ENCODE measurements at places on chromosomes 12 and 14. TPM values are rescaled to one million over a fixed set of nuclear protein-coding genes. Genes with fewer than 3 reads are reported as not detected.

- H3K36me3 ChIP-seq = no peaks in the 10 kb centered on the region
- H3K4me1 ChIP-seq = no peaks in the 10 kb centered on the region
- no peak overlapping the region for H3K4me3 ChIP-seq
- peaks cover 6% of the 10 kb centered on the region for H3K27me3 ChIP-seq
These were observed 119.1 kb downstream of the PTPN11 start for GRCh38 chr12:112537710-112538396.

- H3K4me1 ChIP-seq = no peaks in the 10 kb centered on the region
- no peak overlapping the region for H3K4me3 ChIP-seq
- H3K27ac ChIP-seq = no peak overlapping the region
- DNase-seq = peak; percentile 27
- no peaks in the 10 kb centered on the region for H3K27me3 ChIP-seq
- no peaks in the 10 kb centered on the region for H3K36me3 ChIP-seq
These were observed 603.5 kb downstream of the RPL10L start for GRCh38 chr14:46048127-46048526.

GRCh38 chr14:73833530-73834260 is 17.9 kb upstream of the PTGR2 start:
- H3K4me1 ChIP-seq = peaks cover 7% of the 10 kb centered on the region
- no peak overlapping the region for H3K4me3 ChIP-seq
- H3K27me3 ChIP-seq = no peaks in the 10 kb centered on the region
- no peaks in the 10 kb centered on the region for H3K36me3 ChIP-seq
- peak; percentile 76 for DNase-seq

TDG gene
- total RNA-seq = 17.4 TPM

DNA sequence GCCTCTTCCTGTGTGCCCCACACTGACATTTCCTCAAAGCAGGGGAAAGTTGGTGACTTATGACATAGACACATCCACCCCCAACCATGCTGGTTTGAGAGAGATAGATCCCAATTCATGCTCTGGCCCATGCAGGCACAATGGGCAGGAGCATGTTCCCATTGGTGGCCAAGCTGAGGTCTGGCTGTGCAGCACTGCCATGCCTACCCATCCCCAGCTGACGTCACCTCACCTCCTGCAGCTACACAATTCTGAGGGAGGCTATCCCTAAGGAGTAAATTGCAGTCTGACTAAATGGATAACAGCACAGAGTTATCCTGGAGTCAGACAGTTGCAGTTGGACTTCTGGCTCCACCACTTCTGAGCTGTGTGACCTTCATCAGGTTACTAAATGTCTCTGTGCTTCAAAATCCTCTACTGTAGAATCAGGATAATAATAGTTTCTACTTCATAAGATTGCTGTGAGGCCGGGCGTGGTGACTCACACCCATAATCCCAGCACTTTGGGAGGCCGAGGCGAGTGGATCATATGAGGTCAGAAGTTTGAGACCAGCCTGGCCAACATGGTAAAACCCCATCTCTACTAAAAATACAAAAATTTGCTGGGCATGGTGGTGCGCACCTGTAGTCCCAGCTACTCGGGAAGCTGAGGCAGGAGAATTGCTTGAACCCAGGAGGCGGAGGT is 323.9 kb downstream of the BCL11B start:
- H3K27me3 ChIP-seq = no peaks in the 10 kb centered on the region
- H3K4me3 ChIP-seq = no peak overlapping the region
- no peak overlapping the region for H3K27ac ChIP-seq
- H3K4me1 ChIP-seq = peaks cover 7% of the 10 kb centered on the region

DNA sequence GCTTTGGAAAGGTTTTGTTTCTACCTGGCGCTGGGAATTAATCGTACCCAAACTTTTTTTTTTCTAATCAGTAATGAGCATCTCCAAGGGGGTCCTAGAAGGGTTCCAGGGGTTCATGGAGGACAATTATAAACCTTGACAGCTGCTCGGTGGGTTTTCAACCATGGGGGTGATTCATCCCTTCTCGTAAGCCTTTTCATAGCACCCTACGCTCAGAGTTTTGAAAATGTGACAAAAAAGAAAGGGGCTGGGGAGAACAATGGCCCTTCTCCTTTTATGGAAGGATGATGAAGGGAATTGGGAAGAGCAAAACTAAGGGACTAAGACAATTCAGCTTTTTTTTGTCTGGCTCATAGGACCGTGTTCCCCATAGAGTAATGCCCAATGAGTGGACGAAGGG is 196.7 kb downstream of the ZFP36L1 start:
- H3K4me1 ChIP-seq = peaks cover 21% of the 10 kb centered on the region
- H3K4me3 ChIP-seq = no peak overlapping the region
- no peak for DNase-seq

DNA sequence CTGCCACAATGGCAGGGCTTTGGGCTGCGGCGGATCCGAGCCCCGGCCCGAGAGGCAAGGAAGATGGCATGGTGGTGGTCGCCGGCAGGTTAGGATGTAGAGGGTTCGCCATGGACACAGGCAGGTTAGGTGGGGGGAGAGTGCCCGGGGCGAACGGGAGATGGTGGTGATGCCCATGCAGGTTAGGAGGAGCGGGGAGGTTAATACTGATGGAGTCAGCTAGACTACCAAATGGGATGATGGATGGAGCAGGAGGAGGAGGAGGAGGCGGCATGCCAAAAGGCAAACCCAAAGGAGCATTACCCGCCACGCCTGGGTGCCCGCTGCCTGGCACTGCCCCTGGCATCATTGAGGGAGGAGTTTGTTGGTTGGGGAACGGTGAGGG is 6.2 kb downstream of the MYL6 start:
- H3K27ac ChIP-seq = no peak overlapping the region
- peaks cover 48% of the 10 kb centered on the region for H3K4me1 ChIP-seq
- no peak overlapping the region for H3K4me3 ChIP-seq
- H3K36me3 ChIP-seq = peaks cover 100% of the 10 kb centered on the region
- no peaks in the 10 kb centered on the region for H3K27me3 ChIP-seq

DNA sequence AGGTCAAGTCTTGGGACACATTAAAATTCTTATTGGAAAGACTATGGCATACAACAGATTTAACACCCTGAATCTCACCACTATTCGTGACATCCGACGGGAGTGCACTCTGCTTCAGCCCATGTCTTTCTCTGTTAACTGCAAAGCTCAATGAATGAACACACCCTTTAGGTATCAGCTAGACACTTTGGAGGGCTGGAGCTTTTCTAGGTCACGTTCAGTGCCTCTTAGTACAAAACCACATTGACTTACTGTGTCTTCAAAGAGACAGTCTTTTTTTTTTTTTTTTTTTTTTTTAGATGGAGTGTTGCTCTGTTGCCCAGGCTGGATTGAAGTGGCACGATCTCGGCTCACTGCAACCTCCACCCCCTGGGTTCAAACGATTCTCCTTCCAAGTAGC is 80.6 kb downstream of the GLT1D1 start:
- H3K4me3 ChIP-seq = no peak overlapping the region
- no peaks in the 10 kb centered on the region for H3K36me3 ChIP-seq
- H3K27ac ChIP-seq = no peak overlapping the region
- no peak for DNase-seq
- H3K27me3 ChIP-seq = no peaks in the 10 kb centered on the region

DNA sequence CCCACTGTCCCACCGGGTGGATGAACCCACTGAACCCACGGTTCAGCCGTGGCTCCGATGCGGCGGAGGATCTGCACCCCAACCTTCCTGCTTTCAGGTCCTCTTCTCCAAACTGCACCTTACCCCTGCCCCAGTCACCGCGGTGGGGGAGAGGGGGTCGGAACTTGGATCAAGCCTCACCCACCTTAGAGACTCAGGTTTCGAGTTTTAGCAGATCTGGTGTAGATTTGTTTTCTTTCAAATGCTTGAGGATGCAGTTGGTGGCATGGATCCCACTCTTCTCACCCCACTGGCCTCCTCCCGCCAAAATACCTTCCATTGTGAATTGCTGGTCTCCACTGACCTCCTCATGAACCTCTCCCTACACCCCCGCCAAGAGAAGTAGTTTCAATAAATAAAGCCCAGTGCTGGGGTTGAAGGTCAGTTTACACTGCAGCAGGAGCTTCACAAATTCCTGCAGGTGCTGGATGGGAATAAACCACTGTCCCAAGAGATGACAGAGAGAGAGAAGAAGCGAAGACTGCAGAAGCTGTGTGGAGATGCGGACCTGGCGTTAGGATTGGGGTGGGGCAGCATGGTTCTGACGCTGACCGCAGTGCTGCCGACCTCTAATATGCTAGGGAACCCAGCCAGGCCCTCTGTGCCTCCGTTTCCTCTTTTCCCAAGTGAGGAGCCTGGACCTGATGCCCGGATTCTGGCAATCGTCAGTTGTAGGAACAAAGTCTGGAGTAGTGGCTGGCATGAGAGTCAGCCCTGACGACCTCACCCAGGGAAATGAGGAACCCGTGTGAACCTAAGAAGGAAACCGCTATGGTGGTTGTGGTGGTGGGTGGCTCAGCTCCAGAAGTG is 7.4 kb downstream of the TTC6 start:
- no peaks in the 10 kb centered on the region for H3K36me3 ChIP-seq
- DNase-seq = no peak
- no peak overlapping the region for H3K27ac ChIP-seq
- peaks cover 7% of the 10 kb centered on the region for H3K27me3 ChIP-seq

SSTR1 gene
- total RNA-seq = 15.6 TPM

- H3K27me3 ChIP-seq = no peaks in the 10 kb centered on the region
- no peaks in the 10 kb centered on the region for H3K4me1 ChIP-seq
- no peaks in the 10 kb centered on the region for H3K36me3 ChIP-seq
- no peak overlapping the region for H3K4me3 ChIP-seq
- H3K27ac ChIP-seq = no peak overlapping the region
These were observed 276.5 kb downstream of the TMEM132C start for GRCh38 chr12:128543460-128543859.
